ENCODE measurements at places on chromosomes 4 and X.

- no peak for DNase-seq
Observed at GRCh38 chr4:15836362-15836761, 58.2 kb downstream of the CD38 start.

- DNase-seq: no peak
Observed at GRCh38 chr4:46946919-46947536, 38.0 kb upstream of the COX7B2 start.

- DNase-seq: no peak
Observed at GRCh38 chr4:104489731-104490095, 5.0 kb downstream of the CXXC4 start.

GRCh38 chr4:31375936-31376335 is 655.8 kb downstream of the PCDH7 start:
- no peak for DNase-seq

DNA sequence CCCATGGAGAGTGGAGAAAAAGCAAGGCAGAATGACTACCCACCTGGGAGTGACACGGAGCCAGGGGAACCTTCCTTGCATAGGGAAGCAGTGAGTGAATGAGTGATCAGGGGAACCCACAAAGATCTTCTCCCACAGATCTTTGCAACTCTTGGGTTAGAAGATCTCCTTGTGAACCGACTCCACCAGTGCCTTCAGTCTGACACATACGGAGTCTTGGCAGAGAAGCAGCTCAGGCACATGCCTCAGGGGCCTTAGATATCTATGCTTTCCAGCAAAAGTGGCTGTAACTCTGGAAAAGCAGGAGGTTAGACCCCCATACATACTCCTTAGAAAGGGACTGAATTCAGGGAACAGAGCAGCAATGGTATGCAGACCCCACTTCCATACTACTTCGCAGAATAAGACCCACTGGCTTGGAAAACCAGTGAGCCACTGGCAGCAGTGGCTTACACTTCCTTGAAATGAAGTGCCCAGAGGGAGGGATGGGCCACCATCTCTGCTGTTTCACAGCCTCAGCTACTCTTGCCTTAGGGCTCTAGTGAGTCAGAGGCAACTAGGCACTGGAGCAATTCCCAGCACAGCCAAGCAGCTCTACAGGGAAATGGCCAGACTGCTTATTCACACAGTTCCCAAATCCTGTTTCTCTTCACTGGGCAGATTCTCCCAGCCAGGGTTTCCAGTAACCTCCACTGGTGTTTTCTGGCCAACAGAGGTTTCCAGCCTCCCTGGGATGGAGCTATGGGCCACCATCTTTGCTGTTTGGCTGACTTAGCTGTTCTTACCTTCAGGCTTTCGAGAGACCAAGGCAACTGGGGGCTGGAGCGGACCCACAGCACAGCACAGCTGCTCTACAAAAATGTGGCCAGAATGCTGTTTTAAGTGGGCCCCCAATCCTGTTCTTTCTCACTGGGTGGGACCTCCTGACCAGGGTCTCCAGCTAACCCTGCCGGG is 82.8 kb upstream of the TCEAL2 start:
- no peak for DNase-seq

GRCh38 chrX:106894978-106895452 is 8.1 kb downstream of the RIPPLY1 start:
- no peak for DNase-seq

DNA sequence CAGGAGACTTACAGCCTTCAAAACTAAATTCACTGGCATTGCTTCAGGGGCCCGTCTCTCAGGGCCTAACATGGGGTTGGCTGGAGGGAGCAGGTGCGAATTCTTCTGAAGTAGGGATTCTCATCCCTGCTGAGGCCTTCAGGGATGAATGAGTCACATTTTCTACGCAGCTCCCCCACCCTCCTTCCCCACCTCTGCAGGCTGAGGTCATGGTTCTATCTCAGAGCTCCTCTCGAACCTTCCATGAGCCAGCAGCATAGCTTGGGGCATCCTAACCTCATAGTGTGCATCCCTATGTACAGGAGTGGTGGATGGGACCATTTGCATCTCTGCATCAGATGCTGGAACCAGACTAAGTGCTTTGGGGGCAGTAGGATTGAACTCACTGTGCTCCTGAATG is 309.2 kb downstream of the EVC2 start:
- DNase-seq: no peak

- no peak for DNase-seq
Observed at GRCh38 chrX:118347131-118347530, 1.2 kb downstream of the WDR44 start.

GRCh38 chr4:7007944-7008343 is 35.2 kb upstream of the TADA2B start:
- no peak for DNase-seq

DNA sequence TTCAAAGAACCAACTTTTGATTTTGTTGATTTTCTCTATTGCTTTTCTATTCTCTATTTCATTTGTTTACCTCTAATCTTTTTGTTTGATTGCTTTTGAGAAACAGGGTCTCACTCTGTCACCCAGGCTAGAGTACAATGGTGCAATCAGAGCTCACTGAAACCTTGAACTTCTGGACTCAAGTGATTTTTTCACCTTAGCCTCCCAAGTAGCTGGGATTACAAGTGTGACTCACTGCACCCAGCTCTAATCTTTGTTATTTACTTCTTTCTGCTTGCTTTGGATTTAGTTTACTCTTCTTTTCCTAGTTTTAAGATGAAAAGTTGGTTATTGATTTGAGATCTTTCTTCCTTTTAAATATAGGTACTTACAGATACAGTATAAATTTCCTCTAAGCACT is 26.2 kb downstream of the RAB9B start:
- no peak for DNase-seq

DNA sequence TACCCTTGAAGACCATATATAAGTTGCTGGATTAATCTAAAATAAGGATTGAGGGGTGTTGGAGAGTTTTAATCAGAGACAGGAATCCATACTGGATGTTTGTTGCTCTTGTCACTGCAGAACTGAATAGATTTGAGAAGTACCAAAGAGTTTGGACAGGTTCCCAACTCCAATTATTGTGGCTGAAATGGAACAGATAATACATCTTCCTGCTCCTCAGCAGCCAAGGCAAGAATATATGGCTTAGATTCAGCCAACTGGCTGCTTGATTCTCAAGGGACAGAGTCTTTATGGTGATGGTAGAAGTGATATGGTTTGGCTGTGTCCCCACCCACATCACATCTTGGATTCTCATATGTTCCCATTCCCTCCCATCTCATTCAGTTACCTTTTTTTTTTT is 97.0 kb upstream of the PDHA2 start:
- no peak for DNase-seq

- DNase-seq: no peak
Observed at GRCh38 chr4:12126474-12126873, 697.8 kb upstream of the HS3ST1 start.

DNA sequence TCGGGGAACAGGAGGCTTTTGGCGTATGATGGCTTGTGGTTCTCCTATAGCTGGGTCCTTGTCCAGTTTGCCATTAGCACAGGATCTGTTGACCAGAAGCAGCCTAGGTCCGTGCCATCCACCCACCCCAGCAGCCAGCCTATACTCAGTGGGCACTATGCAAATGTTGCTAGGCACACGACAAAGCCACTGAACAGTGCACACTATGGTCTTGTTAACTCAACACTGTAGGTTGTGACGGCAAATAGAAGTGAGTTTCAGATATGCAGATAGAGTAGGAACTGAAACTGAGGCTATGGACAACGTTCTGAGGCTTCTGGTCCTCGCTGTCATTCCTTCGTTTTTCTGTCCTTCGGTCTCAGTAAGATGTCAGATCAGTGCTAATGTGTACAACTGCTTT is 541.3 kb upstream of the TENM3 start:
- no peak for DNase-seq

- DNase-seq: no peak
Observed at GRCh38 chr4:140858897-140859296, 102.7 kb upstream of the TBC1D9 start.

- no peak for DNase-seq
Observed at GRCh38 chrX:135438734-135439043, 16.9 kb downstream of the SMIM10L2A start.

GRCh38 chr4:40419231-40419912 is 84.2 kb downstream of the CHRNA9 start:
- DNase-seq: no peak

GRCh38 chr4:87108142-87108546 is 112.3 kb downstream of the KLHL8 start:
- no peak for DNase-seq

GRCh38 chr4:81021142-81021944 is 9.2 kb upstream of the BMP3 start:
- no peak for DNase-seq

- no peak for DNase-seq
Observed at GRCh38 chr4:44756559-44756958, 30.2 kb upstream of the GNPDA2 start.

DNA sequence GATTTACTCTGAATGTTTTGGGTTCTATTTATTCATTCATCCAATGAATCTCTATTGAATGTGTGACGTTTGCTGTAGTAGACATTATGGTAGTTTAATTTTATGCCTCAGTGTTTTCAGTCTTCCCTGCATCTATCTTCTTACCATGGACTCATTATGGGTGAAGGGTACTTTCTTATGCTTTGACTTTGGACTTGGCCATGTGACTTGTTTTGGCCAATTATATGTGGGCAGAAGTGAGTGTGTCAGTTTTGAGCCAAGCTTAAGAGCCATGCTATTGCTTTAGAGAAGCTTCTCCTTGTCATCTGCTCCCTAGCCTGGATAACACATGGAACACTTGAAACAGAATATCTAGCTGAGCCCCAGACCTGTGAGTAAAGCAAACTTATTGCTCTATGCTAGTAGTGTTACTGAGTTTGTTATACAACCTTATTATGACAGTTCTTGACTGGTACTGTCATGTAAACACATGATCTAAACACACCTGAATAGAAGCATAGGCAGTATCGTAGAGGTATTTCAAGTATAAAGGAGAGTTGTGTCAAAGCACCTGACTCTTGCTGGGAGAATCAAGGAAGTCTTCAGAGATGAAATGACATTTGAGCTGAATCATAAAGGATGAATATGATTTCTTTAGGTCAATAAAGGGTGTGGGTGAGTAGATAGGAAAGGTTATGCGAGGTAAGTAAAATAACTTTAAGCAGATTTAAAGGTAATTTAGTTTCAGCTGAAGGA is 128.4 kb downstream of the NAA11 start:
- no peak for DNase-seq

GRCh38 chr4:137934911-137935310 is 307.2 kb downstream of the SLC7A11 start:
- no peak for DNase-seq

GRCh38 chrX:55546956-55547355 is 57.3 kb upstream of the USP51 start:
- no peak for DNase-seq

DNA sequence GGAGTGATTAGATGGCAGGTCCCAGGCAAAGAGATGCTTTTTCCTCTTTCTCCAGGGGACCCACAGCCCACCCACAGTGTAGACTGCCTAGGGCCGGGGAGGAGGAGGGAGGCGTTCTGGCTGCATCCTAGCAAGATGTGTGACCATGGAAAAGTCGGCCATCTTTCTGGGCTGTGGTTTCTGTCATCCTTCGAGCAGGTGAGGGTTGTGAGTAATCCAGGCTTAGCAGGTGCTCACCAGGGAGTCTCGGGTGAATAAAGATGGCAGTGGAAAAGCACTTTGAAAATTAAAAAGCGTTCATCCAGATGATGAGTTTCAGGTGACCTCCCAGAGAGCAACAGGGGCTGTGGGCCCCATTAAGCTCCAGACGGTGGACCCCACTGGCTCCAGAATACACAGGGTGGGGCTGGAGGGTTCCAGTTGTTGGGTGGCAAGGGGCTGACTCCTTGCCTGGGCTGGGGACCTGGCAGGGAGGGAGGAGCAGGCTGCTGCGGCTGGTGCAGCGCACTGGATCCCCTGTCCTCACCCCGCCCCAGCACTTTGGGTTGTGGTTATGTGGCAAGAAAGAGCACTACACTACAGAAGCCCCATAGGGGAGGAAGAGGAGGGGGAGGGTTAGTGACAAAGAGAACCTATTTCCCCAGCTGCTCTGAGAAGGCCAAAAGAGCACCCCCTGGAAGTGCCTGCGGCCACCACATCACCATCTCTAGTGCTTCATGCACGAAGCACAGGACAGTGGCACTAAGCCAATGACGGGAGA is 23.7 kb downstream of the ELF4 start:
- DNase-seq: no peak

DNA sequence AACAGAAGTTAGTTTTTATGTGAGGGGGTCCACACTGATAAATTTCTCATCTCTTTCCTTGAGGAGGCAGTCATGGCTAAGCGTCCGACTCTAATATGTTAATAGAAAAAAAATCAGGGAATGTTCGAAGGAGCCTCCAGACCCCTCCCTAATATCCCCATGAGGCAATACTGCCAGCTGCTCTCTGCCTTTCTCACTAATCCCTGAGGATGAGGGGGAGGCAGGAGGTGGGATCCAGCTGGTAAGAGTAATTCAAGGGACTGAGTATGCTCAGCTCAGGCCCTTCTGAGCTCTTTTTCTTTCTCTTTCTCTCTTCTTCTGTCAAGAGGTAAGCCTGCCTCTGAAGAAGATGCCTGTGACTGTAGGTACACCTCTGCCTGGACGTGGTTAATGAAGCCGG is 51.7 kb downstream of the PIR start:
- no peak for DNase-seq

- no peak for DNase-seq
Observed at GRCh38 chr4:155600244-155600643, 66.4 kb upstream of the GUCY1A1 start.

- DNase-seq: no peak
Observed at GRCh38 chrX:50158593-50158992, 42.2 kb downstream of the AKAP4 start.

- DNase-seq: no peak
Observed at GRCh38 chrX:13471269-13471668, 98.1 kb upstream of the EGFL6 start.
